ENCODE measurements at places on chromosomes 7 and 10. TPM values are rescaled to one million over a fixed set of nuclear protein-coding genes. Genes with fewer than 3 reads are reported as not detected.

The ADAMTS14 gene
- 0.09 TPM for total RNA-seq

The NPTX2 gene
- total RNA-seq = 0.06 TPM

The PDK4 gene
- 9.1 TPM for total RNA-seq

The NPFFR1 gene
- not detected for total RNA-seq

The SAMD9L gene
- total RNA-seq = 0.49 TPM

The CPXM2 gene
- total RNA-seq = not detected

The TIMM23 gene
- 154 TPM for total RNA-seq

The CLRN3 gene
- not detected for total RNA-seq

The MYPN gene
- total RNA-seq = 3.2 TPM

The MACROH2A2 gene
- total RNA-seq = 27.2 TPM

Data from A549 treated with CORT108297 at 1 μM for 4 hours (cell line).